ENCODE measurements at places on chromosomes 1 and 21.
A peak's percentile ranks its signal among the peaks of the same experiment; 100 is the strongest.

DNA sequence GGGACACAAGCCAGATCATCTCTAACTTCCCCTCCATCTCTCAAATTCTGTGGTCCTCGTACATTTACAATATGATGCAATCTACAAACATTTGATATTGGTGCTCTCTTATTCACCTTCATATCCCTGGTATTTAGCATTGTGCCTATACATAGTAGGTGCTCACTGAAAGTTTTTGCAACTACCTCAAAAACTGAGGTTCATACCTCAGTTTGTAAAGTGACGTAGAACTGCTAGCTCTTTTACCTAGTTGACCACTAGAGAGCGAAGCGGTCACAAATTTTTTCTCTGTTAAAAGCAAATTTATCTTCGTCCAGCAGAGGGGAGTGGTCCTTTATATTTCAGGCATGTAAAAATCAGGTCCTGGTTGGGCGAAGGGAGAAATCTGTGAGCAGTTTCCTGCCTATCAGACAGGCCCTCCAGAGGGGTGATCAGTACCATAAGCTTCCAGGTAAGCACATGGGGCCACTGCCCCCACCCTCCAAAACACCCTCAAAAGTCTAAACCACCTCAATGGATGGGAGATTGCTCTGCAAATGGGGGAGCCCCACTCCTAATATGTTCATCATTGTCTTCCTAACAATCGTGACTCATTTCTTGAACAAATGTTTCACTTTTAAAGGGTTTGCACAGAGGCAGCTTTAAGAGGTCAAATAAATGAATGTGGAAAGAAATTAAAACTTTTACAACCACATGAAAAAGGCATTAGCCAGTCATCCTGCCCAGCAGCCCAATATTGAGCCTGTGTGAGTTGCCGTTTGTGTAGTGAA lies 10.6 kb upstream of the HLCS start:
- DNase-seq, result peak; percentile 82

DNA sequence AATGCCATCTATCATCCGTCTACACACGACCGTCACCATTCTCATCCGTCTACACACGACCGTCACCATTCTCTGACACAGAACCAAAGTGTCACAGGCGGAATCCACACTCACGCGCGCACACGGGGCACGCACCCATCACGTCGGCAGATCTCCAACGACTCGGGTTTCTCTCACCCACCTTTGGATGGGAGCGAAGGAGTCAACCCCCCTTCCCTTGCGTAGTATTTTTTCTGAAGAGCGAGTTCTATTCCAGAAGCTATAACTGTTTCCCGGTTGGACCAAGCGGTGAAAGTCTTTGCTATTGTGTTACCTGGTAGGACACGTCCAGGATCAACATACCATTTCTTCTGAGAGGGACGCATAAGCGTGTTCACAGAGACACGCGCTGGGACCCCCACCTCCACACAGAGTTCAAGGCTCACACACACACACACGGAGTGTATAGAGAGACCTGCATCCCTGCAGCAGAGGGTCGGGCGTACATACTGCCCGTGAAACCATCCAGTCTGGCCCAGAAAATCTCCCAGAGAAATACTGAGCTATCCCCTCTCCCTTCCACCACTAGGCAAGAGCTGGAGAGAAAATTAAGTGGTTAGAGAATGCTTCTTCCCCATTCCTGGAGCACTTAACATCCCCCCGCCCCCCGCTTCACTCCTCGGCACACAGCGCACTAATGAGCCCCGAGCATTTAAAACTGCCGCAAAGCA lies 741 bp downstream of the DUSP10 start:
- peak; percentile 24 for DNase-seq

DNA sequence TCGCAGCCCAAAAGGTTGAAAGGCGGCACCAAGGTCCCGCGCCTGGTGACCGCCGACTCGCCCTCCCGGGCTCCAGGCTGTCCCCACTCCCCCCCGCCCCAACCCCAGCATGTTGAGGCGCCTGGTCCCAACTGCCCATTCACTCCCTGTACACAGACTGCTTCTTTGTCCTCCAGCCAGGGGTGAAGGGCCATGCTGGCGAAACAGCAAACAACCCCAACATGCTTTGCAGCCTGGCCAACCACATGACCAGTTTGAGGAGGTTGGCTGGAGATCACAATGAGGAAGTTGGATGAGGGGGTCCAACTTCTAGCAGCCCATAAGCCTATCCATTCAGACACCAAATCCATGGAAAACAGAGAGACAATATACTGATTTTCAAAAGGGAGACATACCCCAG lies 13.5 kb downstream of the PDE9A start:
- no peak for DNase-seq

- DNase-seq, result peak; percentile 73
Measured at GRCh38 chr1:24199291-24199900, 12.3 kb upstream of the IFNLR1 start.

Data from hematopoietic multipotent progenitor cell treated with erythropoietin and hydrocortisone succinate and interleukin-3 and kit ligand, for 8 days (in vitro differentiated cells).